Activated naive CD4-positive, alpha-beta T cell (primary cell): ENCODE measurements at places on chromosomes 6 and 20.

DNA sequence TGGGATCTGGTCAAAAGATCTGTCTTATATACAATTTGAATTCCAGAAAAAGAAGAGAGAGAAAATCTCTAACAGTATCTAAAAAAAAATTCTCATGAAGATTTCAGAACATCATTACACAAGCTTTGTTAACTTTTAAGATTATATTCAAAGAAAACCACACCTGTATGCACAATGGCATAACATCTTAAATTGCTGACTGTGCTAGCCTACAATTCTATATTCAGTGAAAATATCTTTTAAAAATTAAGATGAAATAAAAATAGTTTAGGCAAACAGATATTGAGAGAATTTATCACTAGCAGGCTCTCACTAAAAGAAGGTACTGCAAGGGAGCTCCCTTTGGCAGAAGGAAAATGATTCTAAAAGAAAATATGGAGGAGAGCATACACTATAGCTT, 100.3 kb downstream of the BCKDHB start:
- no peak for DNase-seq

GRCh38 chr6:79064635-79065034, 13.4 kb downstream of the PHIP start:
- no peak for DNase-seq

DNA sequence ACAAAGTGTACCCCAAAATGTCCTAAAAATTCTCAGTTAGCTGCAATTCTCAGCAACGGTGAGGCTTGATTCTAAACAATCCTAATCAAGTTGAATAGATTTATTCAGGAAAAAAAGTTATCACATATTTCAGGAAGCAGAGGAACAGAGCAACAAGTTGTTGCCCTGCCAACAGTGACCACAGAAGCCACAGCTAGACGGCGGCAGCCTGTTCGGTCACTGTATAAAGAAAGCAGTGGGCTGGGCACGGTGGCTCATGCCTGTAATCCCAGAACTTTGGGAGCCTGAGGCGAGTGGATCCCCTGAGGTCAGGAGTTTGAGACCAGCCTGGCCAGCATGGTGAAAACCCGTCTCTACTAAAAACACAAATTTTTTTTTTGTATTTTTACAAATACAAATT, 171.2 kb upstream of the BMP5 start:
- no peak for DNase-seq

GRCh38 chr20:41142245-41142644, 4.9 kb downstream of the PLCG1 start:
- DNase-seq = no peak

DNA sequence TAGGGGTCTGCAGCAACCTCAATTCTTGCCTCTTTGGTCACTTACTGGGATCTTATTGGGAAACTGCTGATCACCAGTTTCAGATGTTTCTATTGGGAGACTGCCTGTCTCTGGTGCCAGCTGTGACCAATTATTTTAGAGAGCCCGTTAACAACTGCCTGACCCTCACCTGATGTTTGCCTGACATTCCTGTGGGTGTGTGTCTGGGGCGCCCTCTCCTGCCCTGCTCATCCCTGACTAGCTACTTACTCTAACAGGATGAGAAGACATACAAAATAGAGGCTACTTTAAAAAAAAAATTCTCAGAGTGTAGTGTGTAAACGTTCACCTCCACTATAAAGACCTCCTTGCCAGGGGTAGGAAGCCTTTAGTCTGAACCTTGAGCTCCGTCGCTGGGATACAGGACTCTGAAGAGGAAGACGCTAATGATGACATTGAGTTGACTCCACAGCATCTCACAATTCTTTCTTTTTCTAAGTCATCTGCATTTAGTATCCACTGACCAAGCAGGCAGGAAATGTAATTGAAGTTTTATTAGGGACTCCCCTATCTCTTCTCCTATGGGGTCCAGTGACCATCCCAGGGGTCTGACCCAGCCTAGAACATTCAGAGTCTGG, 54.6 kb upstream of the DDR1 start:
- DNase-seq = no peak
